NCI-H446 (cell line): ENCODE measurements at places on chromosomes 12 and 14.

DNA sequence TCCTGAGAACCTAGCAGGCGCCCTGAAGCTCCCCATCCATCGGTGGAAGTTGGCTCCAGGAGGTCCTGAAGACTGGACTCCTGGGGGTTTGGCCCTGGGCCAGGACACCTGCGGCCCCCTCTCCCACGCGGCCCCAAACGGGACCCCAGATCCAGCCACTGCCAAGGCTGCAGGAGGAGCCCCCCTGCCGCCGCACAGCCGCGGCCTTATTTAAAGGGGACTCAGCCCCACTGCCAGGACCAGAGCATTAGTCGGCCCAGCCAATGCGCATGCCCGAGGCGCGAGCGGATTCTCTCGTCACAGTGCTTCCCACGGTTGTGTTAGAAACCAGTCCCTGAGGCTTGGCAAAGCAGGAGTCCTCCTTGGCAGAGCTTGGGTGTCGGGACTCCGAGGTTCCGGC lies 775.2 kb upstream of the ALG10B start:
- DNase-seq, result peak; percentile 1

GRCh38 chr12:64053117-64053516 lies 169.0 kb downstream of the KICS2 start:
- DNase-seq, result no peak

DNA sequence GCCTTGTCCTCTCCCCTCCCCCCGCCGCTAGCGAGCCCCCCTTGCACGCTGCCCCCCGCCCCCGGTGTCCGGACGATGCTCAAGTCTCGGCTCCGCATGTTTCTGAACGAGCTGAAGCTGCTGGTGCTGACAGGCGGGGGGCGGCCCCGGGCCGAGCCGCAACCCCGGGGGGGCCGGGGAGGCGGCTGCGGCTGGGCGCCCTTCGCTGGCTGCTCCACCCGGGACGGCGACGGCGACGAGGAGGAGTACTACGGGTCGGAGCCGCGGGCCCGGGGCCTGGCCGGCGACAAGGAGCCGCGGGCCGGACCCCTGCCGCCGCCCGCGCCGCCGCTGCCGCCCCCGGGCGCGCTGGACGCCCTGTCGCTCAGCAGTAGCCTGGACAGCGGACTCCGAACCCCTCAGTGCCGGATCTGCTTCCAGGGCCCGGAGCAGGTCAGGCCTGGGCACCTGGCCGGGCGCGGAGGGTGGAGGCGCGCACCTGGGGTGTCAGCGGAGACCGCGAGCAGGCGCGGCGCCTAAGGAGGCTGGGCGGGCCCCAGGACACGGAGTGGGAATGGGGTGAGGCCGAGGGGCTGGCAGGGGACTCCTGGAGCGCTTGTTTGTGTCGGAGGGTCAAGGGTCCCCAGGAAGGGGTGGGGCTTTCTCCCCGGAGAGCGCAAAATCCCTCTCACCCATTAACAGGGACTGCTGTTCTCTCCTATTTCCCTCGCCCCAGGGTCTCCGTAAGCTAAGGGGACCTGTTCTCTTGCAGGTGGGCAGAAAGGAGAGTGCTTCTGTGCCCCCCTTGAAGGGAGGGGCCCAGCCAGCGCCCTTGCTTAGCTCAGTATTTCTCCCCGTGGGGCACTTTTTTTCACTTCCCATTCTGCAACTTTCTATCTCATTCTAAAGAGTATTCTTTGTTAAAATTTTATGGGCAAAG lies 810 bp downstream of the MARCHF9 start:
- no peak for DNase-seq

- no peak for DNase-seq
These were observed 7.4 kb downstream of the TCP11L2 start for GRCh38 chr12:106309671-106310505.

- DNase-seq, result no peak
These were observed 68.2 kb downstream of the PAH start for GRCh38 chr12:102848832-102849231.

- DNase-seq, result no peak
These were observed 774 bp downstream of the SERPINA11 start for GRCh38 chr14:94451826-94452225.

GRCh38 chr14:89243741-89244140 lies 173.3 kb downstream of the FOXN3 start:
- no peak for DNase-seq

DNA sequence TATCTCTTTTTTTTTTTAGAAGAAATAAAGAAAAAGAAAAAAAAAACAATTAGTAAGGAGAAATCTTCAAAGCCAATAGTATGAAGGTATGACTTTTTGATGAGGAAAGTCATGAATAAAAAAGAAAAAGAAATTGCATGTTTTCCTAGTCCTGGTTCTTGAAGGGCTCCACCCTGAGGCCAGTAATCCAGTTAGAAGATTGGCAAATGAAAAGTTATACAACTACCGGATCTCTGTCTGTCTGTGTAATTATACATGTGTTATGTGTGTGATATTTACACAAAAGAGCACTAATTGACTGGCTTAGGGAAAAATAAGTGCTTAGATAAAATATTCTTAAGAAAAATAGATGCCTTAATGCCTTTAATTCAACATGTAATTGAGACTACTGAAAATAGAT lies 28.4 kb downstream of the SDR9C7 start:
- no peak for DNase-seq

GRCh38 chr14:55129428-55130195 lies 560 bp downstream of the LGALS3 start:
- DNase-seq, result no peak

GRCh38 chr14:70283156-70283555 lies 76.3 kb downstream of the COX16 start:
- no peak for DNase-seq

DNA sequence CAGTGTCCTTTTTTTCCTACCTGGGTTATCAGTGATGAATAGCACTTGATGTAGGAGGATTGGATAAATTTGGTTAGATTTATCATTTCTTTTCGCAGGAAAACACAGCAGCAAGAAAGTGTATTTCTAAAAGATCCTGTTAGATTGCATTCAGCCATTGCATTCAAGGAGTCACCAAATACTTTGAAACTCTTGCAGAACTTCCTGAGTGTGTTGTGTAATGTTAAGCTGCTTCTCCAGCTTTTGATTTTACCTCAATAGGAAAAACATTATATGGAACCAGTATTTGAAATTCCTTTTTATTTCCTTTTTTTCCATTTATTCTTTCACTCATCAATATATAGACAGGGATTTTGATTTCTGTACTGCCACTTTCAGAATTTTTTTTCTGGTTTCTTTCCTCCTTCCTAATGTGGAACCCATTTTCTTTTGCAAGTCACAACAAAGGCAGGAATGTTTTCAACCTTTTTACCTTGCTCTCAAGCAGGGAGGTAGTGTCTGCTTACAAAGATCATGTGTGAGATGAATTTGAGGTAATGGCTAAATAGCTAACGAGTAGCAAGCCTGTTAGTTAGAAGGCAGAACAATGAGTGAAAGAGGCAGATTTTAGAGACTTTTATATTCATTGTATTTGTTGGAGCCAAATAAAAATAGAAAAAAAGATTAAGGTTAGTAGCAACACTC lies 56.2 kb downstream of the PPHLN1 start:
- no peak for DNase-seq

GRCh38 chr12:123614531-123614930 lies 12.6 kb downstream of the DDX55 start:
- peak; percentile 17 for DNase-seq

- DNase-seq, result no peak
These were observed 1.7 kb upstream of the LRP1 start for GRCh38 chr12:57126561-57126960.

DNA sequence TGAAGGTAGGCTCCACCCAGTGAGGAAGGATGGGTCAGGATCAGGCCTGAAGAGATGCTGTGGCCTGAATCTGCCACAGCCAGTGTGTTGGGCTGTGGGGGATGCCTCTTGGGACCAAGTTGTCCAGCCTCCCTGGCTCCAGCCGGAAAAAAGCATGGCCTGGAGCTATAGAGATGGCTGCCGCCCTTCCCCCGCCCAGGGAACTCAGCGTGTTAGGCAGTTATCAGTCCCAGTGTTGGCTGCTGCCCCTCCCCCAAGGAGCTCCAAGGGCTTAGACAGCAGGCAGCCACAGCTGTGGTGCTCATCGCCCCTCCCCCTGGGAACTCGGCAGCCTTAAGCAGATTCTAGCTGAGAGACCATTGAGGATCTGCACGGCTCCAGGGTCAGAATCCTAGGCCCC lies 158.0 kb downstream of the CAPZA3 start:
- no peak for DNase-seq

DNA sequence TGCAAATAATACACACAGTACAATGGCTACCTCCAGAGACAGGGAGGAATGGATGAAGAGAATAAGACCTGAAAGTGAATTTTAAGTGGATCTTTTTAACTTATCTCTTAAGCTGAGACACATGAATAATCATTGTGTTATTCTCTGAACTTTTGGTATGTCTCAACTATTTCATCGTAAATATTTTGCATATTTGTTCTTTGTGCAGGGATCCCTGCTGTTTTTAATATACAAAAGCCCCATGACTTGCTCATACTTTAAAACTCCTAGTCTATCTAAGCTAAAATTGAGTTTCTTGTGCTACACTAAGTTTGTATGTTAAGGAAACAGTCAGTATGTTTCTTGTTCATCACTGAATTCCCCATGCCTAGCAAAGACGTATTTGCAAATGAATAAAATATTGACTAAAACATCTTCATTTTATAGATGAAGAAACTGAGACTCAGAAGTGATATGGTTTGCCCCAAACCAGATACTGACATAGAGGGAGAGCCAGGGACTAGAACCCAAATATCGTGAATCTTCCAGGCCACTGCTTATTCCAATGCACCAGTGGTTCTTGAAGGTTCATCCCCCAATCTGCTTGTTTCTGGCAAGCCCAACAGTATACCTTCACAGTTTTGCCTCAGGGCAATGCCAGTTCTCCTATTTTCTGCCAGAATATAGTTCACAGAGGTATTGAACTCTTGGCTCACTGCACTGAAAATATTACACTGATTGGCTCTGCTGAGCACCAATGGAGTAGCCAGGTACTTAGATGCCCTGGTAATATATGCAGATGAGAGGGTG lies 356.9 kb downstream of the MED13L start:
- no peak for DNase-seq

DNA sequence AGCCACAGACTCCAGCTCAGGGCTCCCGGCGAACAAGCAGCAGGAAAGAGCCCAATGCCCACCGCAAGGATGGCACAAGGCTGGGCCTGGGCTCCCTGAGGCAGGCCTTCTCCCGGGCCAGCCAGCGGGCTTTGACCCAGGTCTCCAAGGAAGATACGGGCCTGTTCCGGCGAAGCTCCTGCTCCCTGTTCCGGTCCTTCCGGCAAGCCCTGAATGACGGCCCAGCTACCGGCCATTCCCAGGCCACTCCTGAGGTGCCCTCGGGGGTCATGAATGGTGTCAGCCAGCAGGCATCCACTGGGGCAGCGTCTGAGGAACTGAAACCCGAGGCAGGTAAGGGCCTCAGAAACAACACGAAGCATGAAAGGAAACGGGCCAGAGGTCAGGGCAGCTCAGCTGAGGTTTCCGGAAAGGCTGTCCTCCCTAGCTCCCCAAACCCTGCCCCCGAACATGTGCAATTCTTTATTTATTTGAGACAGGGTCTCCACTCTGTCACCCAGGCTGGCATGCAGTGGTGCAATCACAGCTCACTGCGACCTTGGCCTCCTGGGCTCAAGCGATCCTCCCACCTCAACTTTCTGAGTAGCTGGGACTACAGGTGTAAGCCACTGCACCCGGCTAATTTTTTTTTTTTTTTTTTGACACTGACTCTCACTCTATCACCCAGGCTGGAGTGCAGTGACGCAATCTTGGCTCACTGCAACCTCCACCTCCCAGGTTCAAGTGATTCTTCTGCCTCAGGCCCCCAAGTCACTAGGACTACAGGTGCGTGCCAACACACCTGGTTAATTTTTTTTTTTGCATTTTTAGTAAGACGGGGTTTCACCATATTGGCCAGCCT lies 6.0 kb downstream of the EXOC3L4 start:
- DNase-seq, result no peak

DNA sequence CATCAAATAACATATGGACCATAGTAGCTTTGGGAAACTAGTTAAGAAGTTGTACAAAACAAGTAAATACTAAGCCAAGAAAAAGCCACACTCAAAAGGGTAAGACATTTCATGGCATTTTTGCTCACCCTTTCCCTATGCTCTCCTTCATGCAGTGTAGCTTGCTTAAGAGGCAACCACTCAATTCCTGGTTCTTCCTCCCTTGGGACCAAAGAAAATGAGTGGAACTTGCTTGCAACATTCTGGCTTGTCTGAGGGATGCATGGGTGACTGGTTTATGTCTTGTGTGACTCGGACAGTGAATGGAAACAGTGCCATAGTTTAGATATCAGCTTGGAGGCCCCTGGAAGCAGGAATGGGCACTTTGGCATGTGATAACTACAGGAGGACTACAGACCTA lies 252.0 kb upstream of the ARID2 start:
- no peak for DNase-seq

DNA sequence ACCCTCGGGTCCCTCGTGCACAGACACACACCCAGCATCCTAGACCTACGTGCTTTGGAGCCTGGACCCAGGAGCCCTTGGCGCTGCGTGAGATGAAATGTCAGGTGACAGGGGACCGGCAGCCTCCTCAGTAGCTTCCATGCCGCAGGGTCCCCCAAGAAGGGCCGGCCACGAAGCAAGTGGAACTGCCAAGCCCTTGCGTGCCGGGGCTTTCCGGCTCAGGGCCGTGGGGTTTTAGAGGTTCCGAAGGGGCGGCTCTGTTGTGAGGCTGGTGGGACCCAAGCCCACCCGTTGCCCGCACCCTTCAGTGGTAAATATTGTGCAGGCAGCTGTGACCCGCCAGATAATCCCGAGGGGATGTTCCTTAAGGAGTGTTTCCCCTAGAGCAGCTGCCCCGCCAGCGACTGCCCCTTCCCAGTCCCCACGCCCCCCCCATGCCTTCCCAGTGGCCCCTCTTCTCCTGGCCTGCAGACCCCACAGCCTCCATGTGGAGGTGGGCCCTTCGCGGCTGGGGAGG lies 133.7 kb downstream of the ADGRD1 start:
- DNase-seq, result no peak

DNA sequence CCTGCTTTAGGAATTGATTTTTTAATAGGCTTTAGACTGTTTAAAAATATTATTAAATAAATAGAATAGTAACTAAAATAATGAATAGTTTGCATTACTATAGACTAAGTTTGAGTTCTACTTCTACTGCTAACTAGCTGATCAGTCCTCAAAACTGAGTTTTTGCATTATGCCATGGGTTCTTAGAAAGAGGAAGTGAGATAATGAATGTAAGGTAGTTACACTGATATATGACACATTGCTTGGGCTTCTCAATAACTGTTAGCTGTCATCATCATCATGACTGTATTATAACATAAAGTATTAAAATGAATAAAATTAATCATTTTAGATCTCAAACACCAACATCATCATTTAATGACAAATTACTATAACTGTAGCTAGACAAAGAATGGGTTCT lies 949.7 kb downstream of the TRHDE start:
- no peak for DNase-seq

DNA sequence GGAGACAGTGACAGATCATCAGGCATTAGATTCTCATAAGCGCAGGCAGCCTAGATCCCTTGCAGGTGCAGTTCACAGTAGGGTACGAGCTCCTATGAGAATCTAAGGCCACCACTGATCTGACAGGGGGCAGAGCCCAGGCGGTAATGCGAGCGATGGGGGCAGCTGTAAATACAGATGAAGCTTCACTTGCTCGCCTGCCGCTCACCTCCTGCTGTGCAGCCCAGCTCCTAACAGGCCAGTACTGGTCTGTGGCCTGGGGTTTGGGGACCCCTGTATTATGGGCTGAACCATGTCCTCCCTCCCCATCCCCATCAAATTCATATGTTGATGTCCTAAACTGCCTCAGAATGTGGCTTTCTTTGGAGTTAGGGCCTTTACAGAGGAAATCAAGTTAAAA lies 63.2 kb downstream of the NOS1 start:
- DNase-seq, result no peak
